BE2C (cell line): ENCODE measurements at places on chromosomes 5 and 9.

- no peak for DNase-seq
Observed at GRCh38 chr5:133404724-133405123, 207.6 kb downstream of the FSTL4 start.

GRCh38 chr5:124701873-124702425, 44.5 kb downstream of the ZNF608 start:
- no peak for DNase-seq

- DNase-seq = peak; percentile 99
Observed at GRCh38 chr9:120868676-120869359, 8.2 kb downstream of the PHF19 start.

- DNase-seq = no peak
Observed at GRCh38 chr5:110335361-110336066, 391.0 kb downstream of the TMEM232 start.

DNA sequence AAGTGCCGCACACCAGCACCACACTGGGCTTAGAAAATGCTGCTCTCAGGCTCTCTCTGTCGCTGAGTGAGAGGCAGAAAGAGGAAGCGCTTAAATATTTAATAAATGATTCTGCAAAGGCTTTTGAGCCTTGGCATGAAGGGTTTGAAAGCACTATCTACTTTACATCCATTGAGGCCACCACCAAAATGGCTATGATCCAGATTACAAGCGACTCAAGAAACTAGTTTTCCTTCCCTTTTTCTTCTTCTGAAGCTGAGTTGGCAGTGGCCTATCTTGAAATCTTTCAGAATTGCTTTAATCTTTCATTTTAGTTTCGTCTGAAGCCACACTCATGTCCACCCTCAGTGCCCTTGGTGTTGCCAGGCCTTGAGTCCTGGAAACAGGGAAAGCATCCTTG, 59.5 kb downstream of the EBF1 start:
- no peak for DNase-seq

DNA sequence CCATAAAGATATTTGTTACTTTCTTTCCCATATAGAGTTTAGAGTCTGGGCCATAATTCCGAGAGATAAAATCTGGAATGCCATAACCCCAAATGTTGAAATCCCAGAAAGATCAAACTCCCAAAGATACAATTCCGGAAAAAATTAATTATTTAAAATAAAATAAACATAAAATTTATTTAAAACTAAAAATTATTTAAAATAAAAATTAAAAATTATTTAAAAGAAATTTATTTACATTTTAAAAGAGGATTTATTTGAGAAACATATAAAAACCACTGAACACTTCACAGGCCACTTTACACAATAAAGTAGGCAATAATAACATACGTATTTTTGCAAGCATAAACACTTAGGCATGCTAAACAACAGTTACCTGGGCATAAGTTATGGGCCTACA, 57.9 kb downstream of the SHC3 start:
- no peak for DNase-seq

DNA sequence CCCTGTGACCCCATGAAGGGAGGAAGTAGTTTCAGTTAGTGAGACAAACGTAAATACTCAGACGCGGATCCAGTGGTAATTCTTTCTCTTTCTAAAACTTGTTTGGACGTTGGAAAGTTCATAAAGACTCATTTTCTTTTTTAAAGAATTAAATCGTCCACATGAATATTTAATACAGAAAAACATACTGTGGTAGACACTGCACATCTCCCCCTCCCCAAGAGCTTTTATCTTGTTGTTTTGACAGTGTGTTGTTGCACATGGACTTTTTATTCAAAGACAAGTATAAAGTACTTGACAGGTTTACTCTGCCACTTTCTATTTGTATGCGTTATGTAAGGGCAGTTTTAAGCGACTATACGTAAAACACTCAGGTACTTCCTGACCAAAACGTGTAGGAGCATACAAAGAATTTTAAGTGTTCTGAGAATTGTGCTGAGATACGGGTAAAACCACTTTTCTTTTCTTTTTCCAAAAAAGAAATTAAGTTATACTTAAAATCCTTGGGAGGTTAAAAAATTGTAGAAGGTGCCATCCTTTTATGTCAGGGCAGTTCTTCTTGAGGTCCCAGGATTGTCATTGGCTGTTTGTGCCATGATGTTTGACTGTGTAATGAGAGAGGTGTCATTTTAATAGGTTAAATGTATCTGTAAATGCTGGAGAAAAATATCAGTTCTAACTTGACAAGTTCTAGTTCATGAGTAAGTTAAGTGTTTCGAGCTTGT, 1.3 kb downstream of the NIPBL start:
- no peak for DNase-seq

DNA sequence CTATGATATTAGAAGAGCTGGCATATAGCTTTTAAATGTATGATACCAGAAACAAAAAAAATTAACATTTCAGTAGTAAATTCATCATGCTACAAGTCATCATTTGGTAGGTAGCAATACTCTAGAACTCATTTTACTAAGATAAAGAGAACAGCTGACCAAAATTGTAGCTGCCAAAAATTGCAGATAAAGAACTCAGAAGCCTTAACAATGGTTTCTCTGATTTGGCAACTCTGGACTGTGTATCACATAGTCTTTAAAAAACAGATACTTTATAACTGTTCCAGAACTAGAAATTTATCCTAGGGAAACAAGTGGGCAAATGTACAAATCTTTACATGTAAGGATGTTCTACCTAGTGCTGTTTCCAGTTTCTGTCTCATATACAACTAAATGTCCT, 33.9 kb downstream of the ZFR start:
- DNase-seq = no peak

DNA sequence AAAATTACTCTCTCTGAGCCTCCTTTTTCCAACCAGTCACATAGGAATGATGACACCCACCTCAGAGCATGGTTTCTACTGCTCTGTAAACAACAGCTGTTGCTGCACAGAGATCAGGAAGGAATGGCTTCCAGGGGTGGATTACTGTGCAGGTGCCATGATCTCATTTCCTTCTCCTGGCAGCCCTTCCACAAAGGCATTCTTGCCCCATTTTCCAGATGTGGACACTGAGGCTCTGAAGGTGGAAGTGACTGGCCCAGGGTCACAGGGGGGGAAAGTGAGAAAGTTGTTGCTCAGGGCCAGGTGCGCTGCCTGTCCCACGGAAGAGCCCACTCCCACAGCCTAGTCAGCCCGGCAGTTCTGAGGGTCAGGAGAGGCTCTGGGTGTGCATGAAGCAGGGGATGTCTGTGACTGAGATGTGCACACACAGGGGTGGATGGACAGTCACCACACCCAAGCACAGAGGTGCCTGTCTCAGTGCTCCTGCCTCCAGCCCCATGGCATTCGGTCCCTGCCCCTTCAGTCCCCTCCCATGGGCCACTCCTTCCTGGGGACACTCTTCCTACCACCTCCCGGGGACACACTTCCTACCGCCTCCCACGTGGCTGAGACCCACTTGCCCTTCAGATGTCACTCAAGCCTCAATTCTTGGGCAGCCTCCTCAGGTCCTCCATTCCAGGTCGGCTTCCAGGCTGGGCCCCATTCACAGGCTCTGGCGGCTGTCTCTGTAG, 17.0 kb downstream of the FGFR4 start:
- DNase-seq = no peak

- no peak for DNase-seq
Observed at GRCh38 chr9:92057226-92057625, 58.0 kb downstream of the SPTLC1 start.

DNA sequence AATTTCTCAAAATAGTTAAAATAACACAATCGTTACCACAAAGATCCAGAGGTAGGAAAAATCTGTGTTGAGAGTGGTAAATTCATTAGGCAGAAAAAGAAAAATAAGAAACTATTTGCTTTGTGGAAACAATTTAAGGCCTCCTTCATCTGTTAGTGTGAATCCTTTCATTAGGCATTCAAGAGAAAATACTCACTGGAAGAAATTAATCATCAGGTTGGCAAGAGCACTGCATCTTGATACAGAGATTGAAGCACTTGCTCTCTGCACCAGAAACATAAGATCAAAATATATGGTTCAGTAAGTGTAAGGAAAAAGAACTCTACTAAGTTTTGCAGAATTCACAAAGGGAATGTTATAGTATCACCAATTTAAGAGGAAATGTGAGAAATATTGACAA, 44.4 kb downstream of the TTC39B start:
- DNase-seq = no peak

DNA sequence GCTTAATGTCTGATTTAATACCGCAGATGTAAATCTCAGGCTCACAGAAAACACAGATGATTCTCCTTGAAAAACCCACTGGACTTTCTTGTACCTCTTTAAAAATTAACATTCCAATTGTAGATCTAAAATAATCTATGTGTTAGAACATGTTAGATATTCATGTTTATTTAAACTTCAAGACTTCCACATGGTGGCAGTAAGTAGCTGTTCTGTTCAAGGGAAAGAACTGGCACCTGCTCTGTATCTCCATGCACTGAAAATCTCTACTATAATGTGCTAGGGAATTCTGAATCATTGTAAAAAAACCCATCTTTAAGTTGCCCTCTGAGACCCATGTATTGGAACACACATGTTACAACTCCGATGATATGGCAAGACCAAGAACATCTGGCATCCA, 366.9 kb downstream of the DMRTA1 start:
- no peak for DNase-seq

GRCh38 chr5:58353992-58354391, 105.9 kb downstream of the PLK2 start:
- no peak for DNase-seq

DNA sequence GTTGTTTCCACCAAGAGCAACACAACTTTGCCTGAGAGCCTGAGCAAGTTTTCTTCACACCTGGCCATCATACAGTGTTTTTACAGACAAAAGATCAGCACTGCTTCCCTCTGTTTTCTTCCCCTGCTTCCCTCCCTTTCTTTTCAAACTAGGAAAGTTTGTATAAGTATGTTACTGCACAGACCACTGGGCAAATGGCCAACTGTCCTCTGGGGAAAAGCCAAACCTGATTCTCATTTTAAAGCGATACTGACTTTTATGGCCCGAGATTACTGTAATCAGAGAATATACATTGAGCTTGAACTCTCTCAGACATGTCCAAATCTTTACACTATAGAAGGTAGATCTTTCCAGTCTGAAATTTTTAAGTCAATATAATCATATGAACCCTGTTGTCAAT, 415.0 kb downstream of the NFIB start:
- peak; percentile 72 for DNase-seq

- no peak for DNase-seq
Observed at GRCh38 chr5:39933061-39933460, 508.3 kb upstream of the DAB2 start.

DNA sequence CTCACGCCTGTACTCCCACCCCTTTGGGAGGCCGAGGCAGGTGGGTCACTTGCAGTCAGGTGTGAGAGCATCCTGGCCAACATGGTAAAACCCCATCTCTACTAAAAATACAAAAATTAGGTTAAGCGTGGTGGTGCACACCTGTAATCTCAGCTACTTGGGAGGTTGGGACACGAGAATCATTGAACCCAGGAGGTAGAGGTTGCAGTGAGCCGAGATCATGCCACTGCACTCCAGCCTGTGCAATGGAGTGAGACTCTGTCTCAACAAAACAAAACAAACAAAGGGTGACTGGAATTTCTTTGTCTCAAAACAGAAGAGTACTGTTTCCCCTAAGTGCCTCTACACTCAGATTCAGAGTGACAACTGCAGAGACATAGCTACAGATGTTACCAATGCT, 116.1 kb downstream of the AP3B1 start:
- no peak for DNase-seq

GRCh38 chr5:150255659-150256409, 33.7 kb downstream of the CAMK2A start:
- DNase-seq = peak; percentile 59

- no peak for DNase-seq
Observed at GRCh38 chr9:75623462-75623861, 267.0 kb upstream of the PCSK5 start.

GRCh38 chr5:123223921-123224320, 134.9 kb downstream of the PRDM6 start:
- DNase-seq = no peak

- DNase-seq = peak; percentile 23
Observed at GRCh38 chr5:80083101-80083890, 48.1 kb downstream of the THBS4 start.

DNA sequence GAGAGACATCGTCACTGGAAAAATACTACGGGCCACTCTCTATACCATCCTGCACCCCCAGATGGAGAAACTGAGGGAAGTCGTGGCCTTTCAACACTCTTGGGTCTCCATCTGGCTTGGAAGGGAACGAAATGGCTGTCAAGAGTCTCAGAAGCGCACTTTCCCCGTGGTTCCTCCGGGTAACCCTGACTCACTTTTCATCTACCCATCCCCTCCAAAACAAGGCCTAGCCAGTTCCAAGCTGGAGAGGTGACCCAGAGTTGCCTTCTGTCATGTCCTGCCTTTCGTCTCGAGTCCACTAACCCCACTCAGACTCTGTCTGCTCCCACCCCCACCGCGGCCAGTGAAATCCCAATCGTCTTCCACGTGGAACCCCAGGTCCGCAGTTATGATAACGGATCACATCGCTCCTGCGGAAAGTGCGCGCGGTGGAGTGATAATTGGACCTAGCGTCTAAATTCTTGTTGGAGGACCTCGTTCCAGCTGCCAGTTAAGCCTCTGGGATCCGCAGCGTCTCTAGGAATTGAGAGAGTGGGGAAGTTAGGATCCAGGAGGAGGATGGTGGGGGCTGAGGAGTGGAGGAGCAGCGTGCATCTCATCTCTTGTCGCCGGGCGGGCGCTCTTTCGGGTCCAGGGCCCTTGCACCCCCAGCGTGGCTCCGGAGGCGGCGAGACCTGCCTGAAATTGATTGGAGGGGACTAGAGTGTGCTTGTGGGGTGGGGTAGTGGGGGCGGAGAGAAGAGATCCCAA, 4.6 kb downstream of the CDKN2A start:
- no peak for DNase-seq

- no peak for DNase-seq
Observed at GRCh38 chr9:13845460-13845859, 468.5 kb downstream of the NFIB start.

DNA sequence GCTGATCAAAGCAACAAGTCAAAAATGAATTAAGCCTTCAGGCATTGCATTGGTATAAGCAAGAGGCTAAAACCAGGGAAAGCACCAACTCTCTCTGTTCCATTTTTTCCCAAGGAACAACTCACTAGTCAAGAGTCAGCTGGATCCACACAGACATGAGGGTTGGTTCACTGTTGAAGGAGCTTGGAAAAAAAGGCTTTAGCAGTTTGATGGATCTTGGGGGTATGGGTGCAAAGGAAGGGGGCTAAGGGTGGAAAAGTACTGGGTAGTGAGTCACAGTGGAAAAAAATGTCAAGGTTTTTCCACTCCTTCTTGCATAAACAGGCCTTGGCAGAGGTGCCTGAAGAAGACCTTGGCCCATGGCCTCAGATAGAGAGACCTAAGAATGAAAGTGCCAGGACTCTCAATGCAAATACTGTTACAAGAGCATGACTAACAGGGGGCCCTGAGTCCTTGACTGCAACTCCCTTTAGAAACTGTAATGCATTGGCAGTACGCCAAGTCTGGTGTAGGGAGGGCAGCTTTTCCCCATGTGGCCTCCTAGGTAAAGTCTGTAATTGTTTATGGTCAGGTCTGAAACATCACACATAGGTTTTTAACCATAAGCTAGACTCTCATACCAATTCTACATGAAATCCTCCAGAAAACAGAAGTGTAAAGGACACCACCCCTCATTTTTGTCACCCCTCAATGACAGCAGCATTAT, 23.7 kb downstream of the ACTL7A start:
- peak; percentile 60 for DNase-seq
